ENCODE measurements at places on chromosomes 12 and 14.

GRCh38 chr12:12686925-12687324 is 9.1 kb downstream of the GPR19 start:
- no peak for DNase-seq

GRCh38 chr12:6978611-6979011 is 7.9 kb downstream of the EMG1 start:
- DNase-seq = no peak

DNA sequence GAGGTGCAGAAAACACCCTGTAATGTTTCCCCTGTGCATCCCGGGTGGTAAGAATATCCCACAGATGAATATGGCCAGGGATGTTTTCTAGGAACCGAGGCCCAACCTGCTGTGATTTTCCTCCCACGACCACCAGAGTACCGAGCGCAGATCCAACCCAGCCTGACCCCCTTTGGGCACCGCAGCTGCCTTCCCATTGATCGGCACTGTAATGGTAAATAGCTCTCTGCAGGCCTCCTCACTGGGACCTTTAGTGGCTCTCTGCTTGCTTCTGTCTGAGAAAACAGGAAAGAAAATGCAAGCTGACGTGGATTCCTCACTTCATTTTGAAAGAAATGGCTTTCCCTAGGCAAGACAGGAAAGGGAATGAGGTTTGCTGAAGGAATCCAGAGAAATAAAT is 2.4 kb upstream of the RAB15 start:
- no peak for DNase-seq

GRCh38 chr14:50605766-50606165 is 45.8 kb downstream of the ATL1 start:
- no peak for DNase-seq

DNA sequence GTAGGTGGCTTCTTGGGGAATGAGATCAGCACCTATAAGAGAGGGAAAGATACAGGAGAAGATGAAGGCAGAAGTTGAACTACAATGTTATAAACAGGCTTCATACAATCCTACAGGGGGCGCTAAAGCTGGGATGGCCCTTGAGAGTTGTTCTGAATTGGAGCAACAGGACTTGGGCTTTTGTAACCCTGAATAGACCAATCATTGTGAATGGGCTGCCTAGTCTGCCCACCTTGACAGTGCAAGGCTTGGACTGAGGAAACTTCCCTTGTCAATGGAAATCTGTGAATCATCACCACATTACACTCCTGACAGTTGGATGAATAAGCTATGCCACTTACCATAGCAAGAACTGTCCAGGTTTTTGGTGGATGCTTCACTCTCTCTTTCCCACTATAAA is 306.1 kb downstream of the KCNC2 start:
- no peak for DNase-seq

DNA sequence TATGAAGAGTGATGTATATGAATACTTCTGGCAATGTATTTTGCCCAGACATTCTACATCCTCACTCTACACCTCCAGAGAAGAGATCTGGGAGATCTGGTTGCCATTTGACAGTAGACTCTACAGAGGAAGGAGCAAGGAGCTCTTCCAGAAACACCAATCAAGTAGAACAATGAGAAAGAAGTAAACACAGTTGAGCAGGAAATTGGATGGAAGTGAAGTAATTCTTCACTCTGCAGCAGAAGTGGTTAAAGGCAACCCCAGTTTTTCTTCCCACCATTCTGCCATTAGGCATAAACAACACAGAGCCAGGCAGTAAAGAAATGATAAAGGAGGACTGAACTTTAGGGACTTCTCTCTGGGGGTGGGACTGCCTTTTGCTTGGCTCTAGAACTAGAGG is 48.5 kb upstream of the PRICKLE1 start:
- DNase-seq = no peak

GRCh38 chr14:58625438-58625837 is 12.3 kb upstream of the DACT1 start:
- no peak for DNase-seq

DNA sequence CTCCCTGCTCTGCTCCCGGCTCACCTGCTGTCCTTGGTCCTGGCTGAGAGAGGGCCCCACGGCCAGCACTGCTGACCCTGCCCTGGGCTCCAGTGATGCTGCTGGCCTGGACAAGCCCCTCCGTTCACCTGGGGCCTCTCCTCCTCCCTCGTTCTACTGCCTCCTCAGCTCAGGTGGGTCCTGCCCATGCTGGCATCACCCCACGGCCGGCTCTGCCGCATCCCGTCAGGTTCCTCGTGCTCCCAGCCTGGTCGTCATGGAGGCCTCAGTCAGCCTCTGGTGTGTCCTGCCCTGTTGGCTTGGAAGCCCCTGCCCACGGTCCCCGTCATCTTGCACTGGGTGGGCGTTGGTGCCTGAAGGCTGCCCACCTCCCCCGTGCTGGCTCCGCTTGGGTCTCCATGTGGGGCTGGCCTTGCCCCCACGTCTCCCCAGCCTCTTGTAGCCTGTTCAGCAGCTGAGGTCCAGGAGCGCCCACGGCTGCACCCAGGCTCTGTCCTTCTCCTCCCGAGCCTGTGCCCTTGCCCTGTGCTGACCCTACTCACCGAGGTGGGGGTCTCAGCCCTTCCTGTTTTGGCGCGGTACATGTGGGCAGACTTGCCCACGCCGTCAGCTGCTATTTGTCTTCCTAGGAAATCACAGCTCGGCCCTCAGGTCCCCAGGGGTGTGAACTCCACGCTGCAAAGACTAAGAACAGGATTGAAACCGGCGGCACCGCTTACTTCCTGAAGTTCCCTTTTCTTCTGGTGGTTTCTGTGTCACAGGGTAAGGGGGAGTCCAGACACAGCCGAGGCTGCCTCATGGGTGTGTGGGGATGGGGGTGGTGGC is 121.6 kb downstream of the TMEM121 start:
- no peak for DNase-seq

- no peak for DNase-seq
Measured at GRCh38 chr12:64029013-64029857, 184.7 kb downstream of the SRGAP1 start.

GRCh38 chr12:107291018-107291417 is 197.7 kb upstream of the CRY1 start:
- DNase-seq = no peak

- DNase-seq = no peak
Measured at GRCh38 chr12:25830456-25830855, 128.0 kb upstream of the RASSF8 start.

- DNase-seq = no peak
Measured at GRCh38 chr14:32324601-32325000, 4.5 kb upstream of the AKAP6 start.

- no peak for DNase-seq
Measured at GRCh38 chr14:104192883-104193245, 54.5 kb downstream of the KIF26A start.

DNA sequence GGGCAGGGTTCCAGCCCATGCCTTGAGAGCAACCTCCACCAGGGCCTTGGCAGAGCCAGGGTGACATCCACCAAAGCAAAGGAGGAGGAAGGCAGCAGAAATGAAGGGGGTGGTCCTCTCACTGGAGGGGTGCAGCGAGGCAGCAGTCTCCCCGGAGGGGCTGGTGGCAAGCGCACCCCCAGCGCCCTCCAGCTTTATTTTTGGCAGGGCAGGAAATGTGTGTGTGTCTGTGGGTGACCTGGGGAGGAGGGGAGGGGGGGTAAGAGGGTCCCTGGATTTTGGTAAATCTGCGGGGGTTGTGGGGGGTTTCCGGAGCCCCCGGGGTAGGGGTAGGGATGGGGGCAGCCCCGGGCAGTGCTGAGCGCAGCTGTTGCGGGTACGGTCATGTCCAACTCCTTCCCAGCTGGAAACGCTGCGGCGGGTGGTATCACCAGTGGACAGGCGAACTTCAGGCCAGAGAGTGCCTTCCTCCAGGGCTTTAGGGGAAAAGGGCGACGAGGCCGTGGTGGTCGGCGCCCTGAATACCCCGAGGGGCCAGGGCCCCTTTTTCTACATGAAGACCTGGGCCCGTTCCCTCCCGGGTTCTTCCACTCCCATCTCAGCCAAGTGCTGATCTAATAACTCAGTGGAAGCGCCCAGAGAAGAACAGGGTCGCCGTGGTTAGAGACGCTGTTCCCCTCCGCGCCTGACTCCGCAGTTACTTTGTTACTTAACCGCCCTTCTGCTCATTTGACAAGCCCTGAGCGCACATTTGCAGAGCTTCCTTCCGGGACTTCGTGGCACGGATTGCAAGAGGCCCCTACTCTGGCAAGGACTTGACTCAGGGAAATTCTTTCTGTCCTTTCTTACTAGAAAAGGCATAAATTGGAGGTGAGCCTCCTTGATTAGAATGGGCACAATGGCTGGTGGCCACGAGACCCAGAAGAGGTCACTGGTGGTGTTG is 55.2 kb downstream of the FOS start:
- no peak for DNase-seq

- DNase-seq = no peak
Measured at GRCh38 chr14:51821822-51822221, 38.6 kb upstream of the GNG2 start.

- DNase-seq = no peak
Measured at GRCh38 chr14:98269533-98269932, 1002.5 kb downstream of the BCL11B start.

DNA sequence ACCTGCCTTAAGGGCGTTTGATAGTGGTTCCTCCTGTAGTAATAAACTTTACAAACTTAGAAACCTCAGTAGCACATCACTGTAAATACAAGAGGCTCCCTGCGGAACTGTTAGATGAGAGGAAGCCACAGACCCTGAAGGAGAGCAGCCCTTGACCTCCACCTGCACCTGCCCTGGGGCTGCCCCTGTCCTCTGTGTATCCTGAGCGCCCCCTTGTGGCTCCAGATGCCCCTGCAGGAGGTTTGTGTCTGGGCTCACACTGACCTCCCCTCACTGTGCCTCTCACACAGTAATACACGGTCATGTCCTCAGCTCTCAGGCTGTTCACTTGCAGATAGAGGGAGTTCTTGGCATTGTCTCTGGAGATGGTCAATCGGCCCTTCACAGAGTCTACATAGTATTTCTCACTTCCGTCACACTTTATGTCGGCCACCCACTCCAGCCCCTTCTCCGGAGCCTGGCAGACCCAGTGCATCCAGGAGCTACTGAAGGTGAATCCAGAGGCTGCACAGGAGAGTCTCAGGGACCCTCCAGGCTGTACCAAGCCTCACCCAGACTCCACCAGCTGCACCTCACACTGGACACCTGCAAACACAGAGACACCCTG is 1059.8 kb downstream of the TMEM121 start:
- no peak for DNase-seq

GRCh38 chr12:11826574-11826973 is 177.1 kb downstream of the ETV6 start:
- DNase-seq = no peak
